Right cardiac atrium (tissue), 5 donors: ENCODE measurements at places on chromosomes 2 and 18. TPM values are rescaled to one million over a fixed set of nuclear protein-coding genes. Genes with fewer than 3 reads are reported as not detected.
A peak's percentile ranks its signal among the peaks of the same experiment; 100 is the strongest.

TLK1 gene
- total RNA-seq, result 32.6 TPM

NAT8 gene
- not detected for total RNA-seq

SERPINB8 gene
- 5.6 TPM for total RNA-seq

DNA sequence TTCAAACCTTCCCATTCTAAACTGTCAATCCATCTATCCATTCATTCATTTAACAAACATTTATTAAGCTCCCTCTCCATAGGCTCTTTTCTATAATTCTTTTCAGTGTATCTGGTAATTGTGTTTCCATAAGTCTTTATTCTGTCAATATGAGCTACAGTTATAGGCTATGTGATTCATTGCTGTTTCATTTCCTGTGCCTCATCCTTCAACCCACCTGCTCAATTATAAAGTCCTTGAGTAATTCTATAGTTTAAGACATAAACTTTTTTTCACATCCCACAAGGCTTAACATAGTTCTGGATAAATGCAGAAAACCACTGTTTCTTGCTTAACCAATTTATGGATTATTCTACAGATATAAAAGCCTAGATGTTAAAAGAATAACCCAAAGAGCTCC lies 84.2 kb upstream of the PIK3C3 start:
- DNase-seq, result no peak

- peak; percentile 87 for DNase-seq
Observed at GRCh38 chr2:85066874-85067351, 66.3 kb upstream of the TCF7L1 start.

GRCh38 chr2:216328347-216328746 lies 43.9 kb downstream of the MARCHF4 start:
- DNase-seq, result no peak

DNA sequence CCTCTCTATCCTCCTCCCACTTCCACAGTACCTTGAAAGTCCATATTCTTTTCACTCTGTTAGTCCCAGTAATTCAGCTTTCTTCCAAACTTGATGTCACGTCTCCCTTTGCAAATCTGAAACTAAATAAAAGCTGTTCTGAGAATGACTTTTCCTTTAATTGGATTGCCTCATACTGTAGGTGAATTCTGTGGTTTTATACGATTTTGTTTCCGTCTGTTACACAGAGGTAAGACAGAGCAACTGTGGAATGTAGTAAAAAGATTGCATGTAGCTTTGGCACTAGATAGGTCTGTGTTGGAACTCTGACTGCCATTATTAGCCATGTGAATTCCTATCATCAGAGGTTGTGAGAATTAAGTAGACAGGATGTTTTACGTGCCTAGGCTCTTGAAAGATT lies 25.9 kb downstream of the MALT1 start:
- DNase-seq, result no peak

DNA sequence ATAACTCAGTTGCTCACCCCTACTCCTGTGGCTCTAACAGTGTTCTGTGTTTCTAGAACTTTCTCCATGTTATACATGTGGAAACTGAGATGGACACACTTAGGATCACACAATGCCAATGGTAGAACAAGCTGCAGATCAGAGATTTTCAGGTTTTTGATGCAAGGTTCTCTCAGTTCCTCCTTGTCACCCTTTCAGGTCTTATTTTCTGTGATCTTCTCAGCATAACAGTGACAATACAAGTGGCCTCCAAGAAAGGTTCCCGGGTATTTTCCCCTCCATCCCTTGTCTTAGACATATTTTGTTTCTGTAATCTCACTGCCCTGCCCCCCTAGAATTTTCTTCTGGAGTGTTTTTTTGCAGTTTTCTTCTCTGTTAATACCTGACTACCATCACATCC lies 6.2 kb upstream of the MGAT5 start:
- DNase-seq, result no peak

C2orf80 gene
- total RNA-seq, result not detected

- DNase-seq, result no peak
Observed at GRCh38 chr2:149145314-149146295, 107.1 kb downstream of the LYPD6B start.

GPR155 gene
- total RNA-seq, result 15.5 TPM

DNA sequence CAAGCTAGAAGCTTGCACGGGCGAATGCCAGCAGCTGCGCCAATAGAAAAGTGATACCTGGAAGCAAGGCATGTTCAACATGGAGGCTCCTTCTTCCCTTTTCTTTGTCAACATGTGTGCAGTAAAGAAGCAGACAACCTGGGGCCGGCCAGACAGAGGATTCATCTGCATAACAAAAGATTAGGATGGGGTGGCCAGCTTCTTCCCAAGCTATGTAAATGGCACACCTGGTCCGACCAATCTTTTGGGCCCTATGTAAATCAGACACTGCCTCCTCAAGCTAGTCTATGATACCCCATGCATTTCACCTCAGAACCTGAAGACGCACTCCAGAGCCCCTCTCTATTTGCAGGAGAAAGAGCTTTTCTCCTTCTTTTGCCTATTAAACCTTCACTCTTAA lies 66.4 kb upstream of the TGFA start:
- DNase-seq, result no peak

ZBTB14 gene
- total RNA-seq, result 8.2 TPM

DNA sequence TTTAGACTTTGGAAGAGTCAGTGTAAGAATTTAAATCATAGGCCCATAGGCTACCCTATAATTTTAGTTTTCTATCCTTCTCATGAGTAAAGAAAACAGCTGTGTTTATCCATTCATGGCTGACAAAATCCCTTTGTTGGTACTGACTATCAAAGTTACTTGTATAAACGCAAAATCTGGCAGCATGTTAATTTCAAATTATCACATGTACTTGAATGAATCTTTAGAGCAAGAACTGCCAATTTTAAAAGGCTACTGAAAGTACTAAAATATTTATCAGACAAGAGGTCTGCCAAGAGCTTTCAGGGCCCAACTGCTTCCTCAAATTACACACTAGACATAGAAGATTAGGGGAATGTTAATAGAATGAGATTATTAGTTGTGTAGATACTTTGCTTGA lies 66.6 kb downstream of the MYL12B start:
- DNase-seq, result no peak

CCL20 gene
- not detected for total RNA-seq

GRCh38 chr2:95121407-95122196 lies at the start of gene MRPS5:
Gene MRPS5, minus strand, starts transcription at chr2:95121808. Its CDS starts 17 bp downstream, at chr2:95121791.
- peak; percentile 87 for DNase-seq

PECR gene
- total RNA-seq, result 5.3 TPM

CCT4 gene
- 112 TPM for total RNA-seq
